ENCODE measurements at places on chromosomes 1 and 21. TPM values are rescaled to one million over a fixed set of nuclear protein-coding genes. Genes with fewer than 3 reads are reported as not detected.
A peak's percentile ranks its signal among the peaks of the same experiment; 100 is the strongest.

The SLC35F3 gene
- 0.58 TPM for polyA plus RNA-seq

- DNase-seq: no peak
Observed at GRCh38 chr21:34352556-34352955, 11.2 kb upstream of the KCNE2 start.

GRCh38 chr1:23209770-23210169 is 7.5 kb downstream of the HTR1D start:
- DNase-seq: no peak

- no peak for DNase-seq
Observed at GRCh38 chr1:78855258-78855657, 151.3 kb downstream of the ADGRL4 start.

The GPA33 gene
- 0.12 TPM for polyA plus RNA-seq

The SYDE2 gene
- polyA plus RNA-seq: 2.4 TPM

The HSD3B2 gene
- polyA plus RNA-seq: not detected

- DNase-seq: peak; percentile 61
Observed at GRCh38 chr1:172826096-172826741, 167.3 kb downstream of the FASLG start.

GRCh38 chr1:163820226-163820625 is 498.5 kb downstream of the NUF2 start:
- no peak for DNase-seq

- no peak for DNase-seq
Observed at GRCh38 chr1:119336848-119337247, 31.7 kb upstream of the HAO2 start.

DNA sequence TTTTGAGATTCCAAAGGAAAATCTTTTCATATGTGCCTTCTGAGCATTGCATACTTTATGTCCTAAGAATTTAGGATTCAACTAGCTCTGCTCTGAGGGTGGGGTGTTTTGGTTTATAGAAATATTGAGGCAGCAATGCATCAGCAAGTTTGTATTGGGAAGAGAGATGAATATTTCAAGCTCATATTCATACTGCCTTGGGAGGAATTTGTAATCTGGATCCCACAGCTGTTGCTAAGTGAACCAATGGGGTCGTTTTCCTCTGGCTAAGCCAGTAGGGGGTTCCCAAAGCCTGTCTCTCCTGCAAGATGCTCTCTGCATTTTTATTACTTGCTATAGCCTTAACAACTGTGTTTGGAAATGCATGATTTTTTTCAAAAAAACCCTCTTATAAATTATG is 130.6 kb downstream of the SNX7 start:
- DNase-seq: peak; percentile 44

DNA sequence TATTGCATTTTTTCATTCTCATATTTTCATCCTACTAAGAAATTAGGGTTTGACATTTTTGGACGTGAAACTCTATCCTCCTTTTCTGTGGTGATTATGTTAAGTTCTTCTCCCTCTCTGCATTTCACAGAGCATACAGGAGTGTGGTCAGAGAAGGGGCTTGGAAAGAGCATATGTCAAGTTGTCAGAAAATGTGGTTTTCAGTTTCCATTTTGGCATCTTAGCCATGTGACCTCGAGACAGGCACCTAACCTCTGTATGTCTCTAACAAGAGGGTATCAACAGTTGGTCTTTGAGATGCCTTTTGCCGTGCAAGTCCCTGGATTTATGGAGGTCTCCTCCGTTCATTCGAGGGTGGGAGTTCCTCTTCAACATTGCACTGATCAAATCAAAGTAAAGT is 140.7 kb downstream of the CYYR1 start:
- no peak for DNase-seq

DNA sequence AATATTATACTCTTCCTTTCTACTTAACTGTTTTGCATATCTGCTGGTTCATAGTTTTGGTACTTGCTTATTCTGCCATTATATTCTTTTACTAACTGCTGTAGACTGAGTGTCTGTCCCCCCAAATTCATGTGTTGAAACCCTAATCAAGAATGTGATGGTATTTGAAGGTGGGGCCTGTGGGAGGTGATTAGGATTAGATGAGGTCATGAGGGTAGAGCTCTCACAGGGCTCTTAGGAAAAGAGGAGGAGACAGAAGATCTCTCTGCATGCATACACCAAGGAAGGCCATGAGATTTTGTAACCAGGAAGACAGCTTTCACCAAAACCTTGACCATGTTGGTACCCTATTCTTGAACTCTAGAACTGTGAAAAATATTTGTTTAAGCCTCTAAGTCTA is 354.1 kb upstream of the B3GALT2 start:
- DNase-seq: no peak

The HRNR gene
- polyA plus RNA-seq: 0.09 TPM

The SDC3 gene
- polyA plus RNA-seq: 36.0 TPM

DNA sequence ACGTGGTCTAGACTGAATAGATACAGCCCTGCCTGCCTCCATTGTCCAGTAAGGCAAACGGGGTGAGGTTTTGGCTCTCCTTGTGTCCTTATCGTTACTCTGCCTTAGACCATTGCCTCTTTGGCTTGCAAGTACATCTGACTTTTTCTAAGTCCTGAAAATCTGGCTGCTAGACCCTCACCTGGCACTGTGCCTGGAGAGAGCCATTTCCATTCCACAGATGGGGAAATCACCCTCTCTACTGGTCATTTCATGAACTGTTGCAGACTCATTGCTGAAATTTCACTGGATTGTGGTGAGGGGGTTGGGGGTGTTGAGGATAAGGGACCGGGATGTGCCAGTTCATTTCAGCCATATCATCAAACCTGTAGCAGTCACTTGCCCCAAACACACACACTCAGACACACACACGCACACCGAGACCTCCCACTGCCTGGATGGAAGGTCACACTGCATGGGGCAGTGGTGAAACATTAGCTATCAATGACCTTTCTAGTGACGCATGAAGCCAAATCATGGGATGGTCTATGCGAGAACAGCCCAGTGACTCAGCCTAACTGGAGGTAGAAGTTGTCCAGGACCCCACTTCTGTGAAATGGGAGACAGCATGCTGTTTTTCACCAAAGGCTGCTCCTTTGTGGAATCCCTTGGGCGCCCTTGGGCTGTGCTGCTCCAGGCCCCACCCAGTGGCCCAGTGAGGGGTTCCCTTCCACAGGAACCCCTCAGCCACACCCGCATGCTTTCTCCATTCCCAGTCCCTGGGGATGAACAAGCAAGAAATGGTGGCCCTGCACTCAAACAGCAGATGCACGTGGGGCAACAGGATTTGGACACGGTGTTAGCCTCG is 34.9 kb upstream of the VASH2 start:
- peak; percentile 87 for DNase-seq

The TDRD5 gene
- not detected for polyA plus RNA-seq

DNA sequence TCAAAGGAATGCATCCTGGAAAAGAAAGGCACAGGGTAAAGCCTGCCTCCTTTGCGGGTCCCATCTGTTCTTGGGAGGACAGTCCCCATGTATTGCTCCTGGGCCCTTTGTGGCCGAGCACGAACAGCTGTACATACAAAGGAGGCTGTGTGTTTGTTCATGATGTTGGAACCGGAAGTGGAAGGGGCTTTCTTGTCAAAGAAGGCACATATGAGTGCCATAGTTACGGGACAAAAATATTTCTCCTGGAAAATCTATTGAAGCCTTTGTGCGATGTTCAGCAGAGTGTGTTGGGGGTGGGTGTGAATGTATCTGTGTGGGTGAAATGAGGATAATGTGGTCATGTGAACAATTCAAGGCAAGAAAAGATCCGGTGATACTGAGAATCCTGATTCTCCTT is 297.6 kb downstream of the DISC1 start:
- DNase-seq: no peak

- DNase-seq: no peak
Observed at GRCh38 chr1:25973610-25974321, 24.1 kb downstream of the PAFAH2 start.

GRCh38 chr1:239006276-239006675 is 380.1 kb upstream of the CHRM3 start:
- no peak for DNase-seq

The LCE1D gene
- not detected for polyA plus RNA-seq

The RGS16 gene
- polyA plus RNA-seq: 8.7 TPM

The KRTAP13-2 gene
- polyA plus RNA-seq: not detected

DNA sequence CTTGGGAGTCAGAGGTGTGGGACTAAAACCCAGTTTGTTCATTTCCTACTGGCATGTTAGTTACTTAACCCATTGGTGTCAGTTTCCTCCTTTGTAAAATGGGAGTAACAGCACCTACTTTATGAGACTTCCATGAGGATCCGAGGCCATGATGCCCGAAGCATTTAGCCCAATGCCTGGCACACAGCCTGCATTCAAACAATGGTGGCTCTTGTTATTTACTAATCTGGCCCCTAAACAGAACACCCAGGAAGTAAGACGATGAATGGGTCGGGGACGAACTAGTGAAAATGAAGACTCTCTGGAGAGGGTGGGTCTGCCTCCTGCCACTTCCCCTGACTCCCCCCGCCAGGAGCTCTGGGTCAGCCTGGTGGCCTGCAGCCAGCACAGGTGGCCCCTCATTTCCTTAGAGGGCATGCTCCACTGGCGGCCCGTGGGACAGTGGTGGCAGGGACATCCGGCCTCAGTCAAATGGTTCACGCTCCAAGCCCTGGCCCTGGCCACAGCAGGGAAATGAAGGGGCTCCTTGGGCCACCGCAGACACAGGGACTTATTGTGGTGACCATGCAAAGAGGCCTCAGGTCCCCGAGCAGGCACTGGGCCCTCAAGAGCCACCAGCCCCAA is 9.5 kb upstream of the TAS1R2 start:
- no peak for DNase-seq

GRCh38 chr1:9558271-9558945 is 19.1 kb downstream of the SLC25A33 start:
- DNase-seq: no peak

DNA sequence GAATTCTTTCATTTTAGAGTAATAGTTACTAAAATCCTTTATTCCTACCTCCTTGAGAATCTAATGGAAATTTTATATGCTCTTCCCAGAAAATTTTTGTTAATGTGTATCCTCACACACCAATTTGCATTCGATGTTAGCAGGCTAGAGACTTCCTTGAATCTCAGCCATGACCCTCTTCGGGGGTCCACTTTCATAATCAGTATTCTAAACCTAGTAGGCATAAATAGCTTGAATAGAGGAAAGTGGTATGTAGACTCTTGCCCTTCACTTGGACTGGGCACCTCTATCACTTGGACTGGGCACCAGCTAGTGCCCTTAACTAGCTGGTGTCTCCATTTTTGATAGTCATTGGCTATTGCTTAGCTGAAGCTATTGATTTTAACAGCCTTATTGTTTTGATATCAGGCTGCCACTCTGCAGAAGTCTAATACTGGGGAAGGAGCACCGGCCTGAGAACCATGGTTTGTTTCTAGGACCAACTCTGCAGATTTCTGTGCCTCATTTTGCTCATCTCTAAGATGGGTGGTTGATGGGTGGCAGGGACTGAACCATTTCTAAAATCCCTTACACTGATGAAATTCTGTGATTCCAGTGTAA is 42.8 kb downstream of the MRPL39 start:
- no peak for DNase-seq

- no peak for DNase-seq
Observed at GRCh38 chr1:60596791-60597750, 485.3 kb upstream of the NFIA start.

The USP48 gene
- polyA plus RNA-seq: 45.0 TPM

The HCN3 gene
- 4.0 TPM for polyA plus RNA-seq

- DNase-seq: peak; percentile 53
Observed at GRCh38 chr1:239976130-239976968, 115.3 kb upstream of the FMN2 start.

GRCh38 chr1:31627301-31627929 is 9.9 kb downstream of the HCRTR1 start:
- no peak for DNase-seq

DNA sequence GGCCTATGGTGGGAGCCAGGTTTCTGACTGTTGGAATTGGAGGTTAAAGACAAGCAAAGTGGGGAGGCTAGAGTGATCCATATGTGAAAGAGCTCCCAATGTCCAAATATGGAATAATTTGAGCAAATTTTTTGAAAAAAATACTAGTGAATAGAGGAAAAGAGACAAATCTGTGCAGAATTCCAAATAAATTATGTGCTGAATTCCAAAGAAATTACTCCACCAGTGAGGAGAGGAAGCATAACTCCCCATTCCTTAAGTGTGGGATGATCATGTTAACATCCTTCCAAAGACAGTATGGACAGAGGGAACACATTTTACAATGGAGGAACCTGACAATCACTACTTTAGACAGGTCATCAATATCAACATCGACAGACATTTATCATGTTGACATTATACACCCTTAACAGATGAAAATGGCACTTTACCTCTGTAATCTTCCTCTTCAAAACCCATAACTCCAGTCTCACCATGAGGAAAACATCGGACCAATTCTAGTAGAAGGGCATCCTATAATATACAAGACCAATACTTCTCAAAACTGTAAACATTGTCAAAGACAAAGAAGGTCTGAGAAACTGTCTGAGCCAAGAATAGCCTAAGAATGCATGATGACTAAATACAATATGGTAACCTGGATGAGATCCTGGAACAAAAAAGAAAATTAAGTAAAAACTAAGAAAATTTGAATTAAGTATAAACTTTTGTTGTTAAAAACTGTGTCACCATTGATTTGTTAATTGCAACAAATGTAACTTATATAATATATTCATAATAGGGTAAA is 71.5 kb upstream of the RGS4 start:
- no peak for DNase-seq

The MAP3K21 gene
- 0.27 TPM for polyA plus RNA-seq

DNA sequence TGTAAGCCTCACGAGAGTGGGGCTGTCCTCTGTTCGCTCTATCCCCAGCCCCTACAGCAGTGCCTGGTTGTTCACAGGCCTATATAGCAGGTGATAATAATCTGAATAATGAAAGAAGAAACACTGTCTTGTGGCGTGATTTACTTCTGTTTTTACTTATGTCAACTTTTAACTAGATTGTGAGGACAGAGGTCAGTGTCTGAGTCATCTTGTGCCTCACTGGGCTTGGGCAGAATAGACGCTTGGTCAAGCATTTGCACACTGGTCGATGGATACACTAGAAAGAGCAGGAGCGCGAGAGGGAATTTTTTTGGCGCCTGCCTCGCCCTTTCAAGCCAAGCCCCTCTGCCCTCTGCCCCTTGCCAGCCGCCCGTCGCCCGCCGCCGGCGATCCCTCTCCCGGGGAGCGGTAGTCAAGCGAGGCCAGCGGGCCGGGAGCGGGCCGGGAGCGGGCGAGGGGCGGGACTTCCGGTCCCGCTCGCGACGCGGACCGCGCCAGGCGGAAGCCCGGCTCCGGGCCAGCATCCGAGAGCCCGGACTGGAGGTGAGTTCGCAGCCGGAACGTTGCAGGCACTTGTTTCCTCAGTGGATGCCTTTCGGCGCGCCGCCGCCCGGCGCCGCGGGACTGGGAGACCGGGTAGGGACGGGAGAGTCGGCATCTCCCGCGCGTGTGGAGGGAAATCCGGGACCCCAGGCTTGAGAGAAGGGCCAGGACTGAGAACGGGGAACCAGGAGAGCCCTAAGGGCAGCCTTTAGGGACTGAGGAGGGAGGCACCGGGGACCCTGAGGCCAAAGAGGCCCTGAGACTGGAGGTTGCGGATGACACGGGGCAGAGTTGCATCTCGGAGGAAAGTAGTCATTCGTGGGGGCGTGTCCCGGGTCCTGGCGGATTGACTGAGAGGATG is at the start of gene DISP1:
TSS of gene DISP1 (plus strand) at position 504 of the 904 bp plus-strand sequence. CDS start 127,785 bp downstream, outside the sequence.
- peak; percentile 90 for DNase-seq

The HAO2 gene
- not detected for polyA plus RNA-seq

The USH2A gene
- 0.05 TPM for polyA plus RNA-seq

- no peak for DNase-seq
Observed at GRCh38 chr1:227845147-227845458, 29.6 kb downstream of the PRSS38 start.

Measured in hindlimb muscle (tissue), 1 donor.